ENCODE measurements at places on chromosomes 3 and 15.

GRCh38 chr3:12318758-12319621, 30.1 kb downstream of the PPARG start:
- DNase-seq: no peak

- DNase-seq: no peak
These were observed 54.4 kb upstream of the SLC12A8 start for GRCh38 chr3:125266971-125267370.

- DNase-seq: no peak
These were observed 39.3 kb upstream of the LACTB start for GRCh38 chr15:63082366-63082765.

DNA sequence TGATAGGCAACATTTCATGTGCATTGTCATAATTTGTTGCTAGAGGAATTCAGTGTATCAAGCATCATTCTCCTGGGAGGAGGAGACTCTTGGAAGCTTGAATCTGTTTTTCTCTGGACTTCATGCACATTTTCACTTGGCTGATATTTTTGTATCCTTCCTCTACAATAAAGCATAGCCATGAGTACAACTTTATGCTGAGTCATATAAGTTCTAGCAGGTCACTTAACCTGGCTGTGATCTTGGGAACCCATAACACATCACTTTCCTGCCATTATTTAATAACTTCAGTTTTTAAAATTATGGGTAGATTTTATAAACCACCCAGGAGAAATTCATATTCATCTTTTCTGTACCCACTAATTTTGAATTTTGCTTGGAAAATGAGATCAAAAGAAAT, 203.0 kb upstream of the CD96 start:
- DNase-seq: no peak

DNA sequence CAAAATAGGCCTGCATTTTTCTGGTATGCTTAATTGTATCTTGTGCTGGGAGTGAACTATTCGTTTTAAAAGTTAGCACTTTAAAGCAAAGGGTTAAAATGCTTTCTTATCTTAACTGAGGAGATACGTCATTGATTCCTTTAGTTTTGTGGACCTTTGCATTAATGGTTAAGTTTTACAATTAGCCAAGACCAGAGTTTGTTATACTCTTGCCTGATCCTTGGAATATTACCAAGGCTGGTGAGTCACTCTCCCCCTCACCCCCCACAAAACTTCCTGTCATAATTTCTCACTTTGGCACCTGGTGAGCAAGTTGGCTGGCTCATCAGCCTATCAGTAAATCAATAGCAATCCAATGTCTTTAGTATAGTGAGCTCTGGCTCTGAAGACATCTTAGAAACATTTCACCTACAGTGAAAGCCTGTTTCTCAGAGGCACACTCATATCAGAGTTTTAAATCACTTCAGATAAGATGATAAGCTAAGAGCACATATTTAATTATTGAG, 26.7 kb downstream of the SLC2A2 start:
- DNase-seq: no peak

DNA sequence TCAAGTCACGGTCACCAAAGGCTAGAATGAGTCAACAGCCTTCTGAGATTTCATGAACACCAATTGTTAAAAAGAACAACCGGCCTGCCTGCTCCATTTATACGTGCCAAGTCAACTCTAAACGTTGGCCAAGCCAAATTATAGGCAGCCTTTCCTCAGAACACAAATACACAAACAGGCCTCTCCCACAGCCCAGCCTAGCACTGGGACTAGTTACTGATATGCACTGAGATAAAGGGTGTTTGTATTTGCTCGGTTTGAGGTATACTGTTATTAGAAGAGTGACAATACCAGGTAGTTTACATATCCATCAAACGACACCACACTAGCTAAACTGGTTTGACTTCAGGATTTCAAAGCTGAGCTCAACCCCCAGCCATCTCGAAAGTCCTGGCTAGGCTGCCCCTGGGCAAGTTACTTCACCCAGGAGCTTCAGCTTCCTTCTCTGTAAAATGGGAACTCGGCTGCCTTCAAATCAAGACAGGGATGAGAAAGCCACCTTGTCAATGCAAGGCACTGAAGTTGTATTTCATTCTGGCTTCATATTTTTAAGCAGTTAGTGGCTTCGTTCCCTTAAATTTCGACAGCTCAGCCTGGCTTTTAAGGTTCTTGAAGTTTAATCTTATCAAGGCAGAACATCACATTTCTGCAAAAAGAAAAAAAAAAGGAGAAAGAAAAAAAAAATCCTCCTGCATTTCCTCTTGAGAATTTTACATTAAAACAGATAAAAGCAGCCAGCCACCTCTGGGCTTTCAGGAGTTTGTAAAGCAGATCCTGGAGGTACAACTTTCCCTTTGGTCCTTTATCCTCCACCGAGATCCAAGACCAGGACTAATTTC, 4.0 kb downstream of the TLE3 start:
- DNase-seq: peak; percentile 99

GRCh38 chr3:184927796-184928315, 115.9 kb downstream of the VPS8 start:
- DNase-seq: no peak

GRCh38 chr3:88810455-88810854, 297.0 kb upstream of the EPHA3 start:
- no peak for DNase-seq

DNA sequence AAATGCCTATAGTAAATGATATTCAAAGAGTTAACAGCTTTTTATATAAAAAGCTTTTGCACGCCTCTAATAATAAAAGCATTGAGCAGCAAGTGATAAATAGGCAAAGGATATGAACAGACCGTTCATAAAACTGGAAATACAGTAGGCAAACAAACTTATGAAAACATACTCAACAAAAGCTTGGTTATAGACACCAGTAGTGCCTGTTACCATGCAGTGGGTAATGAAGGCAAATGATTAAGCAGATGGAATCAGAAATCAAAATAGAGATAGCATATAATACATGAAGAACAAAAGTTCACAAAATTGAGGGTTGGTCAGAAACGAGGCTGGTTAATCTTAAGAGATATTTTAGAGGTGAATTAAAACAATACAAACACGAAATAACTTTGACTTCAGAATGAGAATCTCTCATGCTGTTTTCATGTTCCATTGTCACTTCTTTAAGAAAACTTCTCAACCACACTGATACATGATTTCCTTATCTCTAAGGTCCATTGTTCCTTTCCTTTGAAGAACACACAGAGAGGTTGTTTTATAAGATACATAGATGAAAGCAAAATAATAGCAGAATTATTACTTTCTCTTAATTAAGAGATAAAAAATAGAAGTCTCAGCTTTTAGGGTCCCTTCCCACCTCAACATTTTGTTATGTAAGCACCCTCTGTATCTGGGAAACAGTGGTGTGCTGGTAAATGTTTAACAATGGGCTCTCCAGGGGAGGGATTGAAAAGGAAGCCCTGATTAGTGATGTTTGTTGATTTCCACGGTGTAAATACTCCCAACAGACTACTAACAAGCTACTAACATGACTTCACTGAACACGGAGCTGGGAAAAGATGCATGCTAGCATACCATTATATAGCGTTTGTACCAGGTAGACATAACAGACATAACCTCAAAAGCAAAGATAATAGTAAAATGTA, 12.6 kb downstream of the RASGRP1 start:
- DNase-seq: no peak

Measured in T47D (cell line).